ENCODE measurements at places on chromosomes 5 and 9.
A peak's percentile ranks its signal among the peaks of the same experiment; 100 is the strongest.

- no peak for DNase-seq
Observed at GRCh38 chr5:158414780-158415179, 555.8 kb upstream of the CLINT1 start.

GRCh38 chr9:4038182-4038723 lies 261.6 kb downstream of the GLIS3 start:
- DNase-seq, result no peak

- no peak for DNase-seq
Observed at GRCh38 chr9:74122661-74123060, 374.5 kb upstream of the RORB start.

- peak; percentile 53 for DNase-seq
Observed at GRCh38 chr5:177111720-177112394, 21.7 kb upstream of the NSD1 start.

DNA sequence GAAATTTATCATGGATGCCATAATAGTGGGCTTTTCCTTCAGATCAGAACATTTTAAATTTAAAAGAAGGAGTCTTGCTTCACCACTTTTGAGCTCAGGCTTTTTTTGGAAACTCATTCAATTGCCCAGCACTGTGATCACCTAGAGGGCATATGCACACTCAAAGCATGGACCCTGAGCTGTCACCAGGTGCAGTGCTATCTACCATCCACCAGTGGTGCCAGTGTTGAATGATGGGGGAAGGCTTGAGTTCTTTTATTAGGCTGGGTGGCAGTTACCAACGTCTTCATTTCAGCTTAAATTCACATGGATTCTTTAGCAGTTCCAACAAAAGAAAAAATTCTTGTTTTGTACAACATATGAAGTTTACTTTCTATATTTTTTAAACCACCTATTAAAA lies 164.1 kb downstream of the CFAP90 start:
- no peak for DNase-seq

Measured in NCI-H2171 treated with DMSO at 0.1 percent for 48 hours (cell line).